ENCODE measurements at places on chromosomes 2 and 18.

DNA sequence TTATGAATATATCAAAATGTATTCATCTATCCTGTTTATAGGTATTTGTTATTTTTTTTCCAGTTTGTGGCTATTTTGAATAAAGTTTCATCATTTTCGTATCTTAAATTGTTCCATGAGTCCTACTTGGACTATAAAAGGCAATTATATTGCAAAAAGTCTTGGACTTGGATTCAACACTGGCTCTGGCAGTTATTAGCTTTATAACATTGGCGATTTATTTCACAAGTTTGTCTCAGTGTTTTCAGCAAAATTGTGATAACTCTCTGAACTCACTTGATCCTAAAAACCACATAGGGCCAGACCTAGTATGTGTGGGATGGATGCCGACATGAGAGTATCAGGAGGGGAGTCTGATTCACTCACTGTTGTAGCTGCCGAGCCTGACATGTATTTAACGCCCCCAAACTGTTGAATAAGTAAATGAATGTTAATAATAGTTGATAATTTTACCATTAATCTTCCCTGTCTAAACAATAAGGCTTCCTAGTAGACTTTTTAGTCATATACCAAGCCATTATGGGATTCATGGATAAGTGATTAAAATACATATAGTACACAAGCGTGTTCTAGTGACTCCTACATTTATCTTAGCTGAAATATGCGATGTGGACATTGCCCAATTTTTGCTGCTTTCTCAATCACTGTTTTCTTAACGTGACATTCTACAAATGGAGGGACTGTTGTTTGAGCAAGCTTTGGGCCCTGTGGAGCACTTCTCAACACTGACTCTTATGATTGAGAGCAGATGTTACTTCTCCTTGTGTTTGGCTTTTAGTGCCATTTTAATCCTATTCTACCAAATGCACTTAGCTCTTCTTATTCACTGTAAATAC, 907.6 kb downstream of the EPHA4 start:
- no peak for DNase-seq

- no peak for DNase-seq
These were observed 20.9 kb downstream of the FBXO36 start for GRCh38 chr2:229943171-229943570.

DNA sequence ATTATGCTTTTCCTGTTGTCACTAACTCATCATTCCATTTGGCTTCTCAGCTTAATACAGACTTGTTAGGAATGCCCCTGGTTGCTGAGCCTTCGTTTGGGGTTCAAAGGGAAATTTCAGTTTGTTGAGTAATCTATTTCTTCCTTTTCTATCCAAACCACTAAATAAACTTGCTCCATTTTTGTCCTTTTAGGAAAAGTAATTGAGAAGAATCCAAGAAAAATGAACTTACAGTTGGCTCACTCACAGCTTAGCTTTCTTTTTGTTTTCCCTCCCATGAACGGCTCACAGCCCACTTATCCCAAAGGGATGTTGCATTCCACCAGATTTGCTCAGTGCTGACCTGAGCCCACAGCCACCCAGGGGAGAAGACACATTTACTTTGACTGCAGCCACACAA, 73.9 kb downstream of the SOX11 start:
- no peak for DNase-seq

- DNase-seq, result peak; percentile 68
These were observed at the start of gene TMBIM1 for GRCh38 chr2:218292048-218293014. TMBIM1 (minus strand) TSS chr2:218292503; CDS start chr2:218282141, 10,362 bp downstream.

DNA sequence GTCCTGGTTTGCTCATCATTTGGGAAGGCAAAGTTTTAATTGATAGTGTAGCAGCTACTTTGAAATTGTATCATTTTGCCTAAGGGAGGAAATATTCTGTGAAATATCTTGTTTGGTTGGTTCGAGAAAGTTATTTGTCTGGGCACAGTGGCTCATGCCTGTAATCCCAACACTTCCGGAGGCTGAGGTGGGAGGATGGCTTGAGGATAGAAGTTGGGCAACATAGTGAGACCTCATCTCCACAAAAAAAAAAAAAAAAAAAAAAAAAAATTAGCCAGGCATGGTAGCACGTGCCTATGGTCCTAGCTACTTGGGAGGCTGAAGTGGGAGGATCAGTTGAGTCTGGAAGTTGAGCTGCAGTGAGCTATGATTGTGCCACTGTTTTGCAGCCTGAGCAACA, 3.1 kb upstream of the ADGRF3 start:
- DNase-seq, result no peak

GRCh38 chr2:151052850-151053660, 208.6 kb downstream of the RBM43 start:
- no peak for DNase-seq

- DNase-seq, result no peak
These were observed 204.8 kb upstream of the GALNT5 start for GRCh38 chr2:157052685-157053224.

GRCh38 chr18:50057009-50057408, 137.9 kb downstream of the MYO5B start:
- DNase-seq, result no peak

DNA sequence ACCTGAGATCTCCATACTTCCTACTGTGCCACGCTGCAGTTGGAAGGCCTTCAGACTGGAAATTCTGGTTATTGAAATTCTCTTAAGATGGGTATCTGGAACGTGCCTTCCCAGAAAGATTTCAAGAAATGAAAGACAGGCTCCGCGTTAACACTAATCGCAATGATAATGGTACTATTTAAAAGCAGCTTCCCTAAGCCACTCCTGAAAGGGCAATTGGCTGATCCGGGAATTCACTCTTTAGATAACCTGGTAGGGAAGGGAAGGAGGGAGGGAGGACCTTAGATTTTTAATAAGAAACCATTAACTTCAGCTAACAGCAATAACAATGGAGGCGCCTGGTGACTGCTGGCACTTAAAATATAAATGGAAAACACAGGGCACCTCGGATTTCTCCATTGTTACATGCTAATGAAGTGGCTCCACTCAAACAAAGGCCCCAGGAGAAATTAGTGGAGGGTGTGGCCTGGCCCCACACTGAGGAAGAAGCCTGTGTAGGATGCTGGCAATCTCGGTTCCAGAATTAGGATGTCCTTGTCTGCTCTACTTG, 22.5 kb upstream of the MTA3 start:
- no peak for DNase-seq

DNA sequence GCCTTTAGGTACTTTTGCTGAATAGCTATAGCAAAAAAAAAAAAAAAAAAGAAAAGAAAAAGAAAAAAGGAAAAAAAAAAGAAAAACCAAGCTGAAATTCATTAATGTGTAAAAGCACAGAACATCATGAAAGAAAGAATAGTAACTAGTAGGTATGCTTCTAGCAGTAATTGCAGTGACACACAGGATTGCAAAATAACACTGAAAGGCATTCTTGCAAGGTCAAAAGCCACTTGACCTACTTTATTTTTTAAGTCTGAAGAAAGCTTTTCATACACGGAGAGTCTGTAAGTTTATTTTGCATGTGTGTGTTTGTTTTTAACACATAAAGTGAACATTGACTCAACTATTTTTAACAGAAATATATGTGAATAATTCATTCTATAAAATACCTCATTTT, 54.4 kb downstream of the DOK6 start:
- no peak for DNase-seq

GRCh38 chr2:33730193-33730592, 131.1 kb upstream of the FAM98A start:
- DNase-seq, result no peak

- DNase-seq, result no peak
These were observed 98.0 kb downstream of the TRABD2A start for GRCh38 chr2:84782717-84783442.

- DNase-seq, result no peak
These were observed 135.4 kb downstream of the TRIB2 start for GRCh38 chr2:12852135-12852534.

DNA sequence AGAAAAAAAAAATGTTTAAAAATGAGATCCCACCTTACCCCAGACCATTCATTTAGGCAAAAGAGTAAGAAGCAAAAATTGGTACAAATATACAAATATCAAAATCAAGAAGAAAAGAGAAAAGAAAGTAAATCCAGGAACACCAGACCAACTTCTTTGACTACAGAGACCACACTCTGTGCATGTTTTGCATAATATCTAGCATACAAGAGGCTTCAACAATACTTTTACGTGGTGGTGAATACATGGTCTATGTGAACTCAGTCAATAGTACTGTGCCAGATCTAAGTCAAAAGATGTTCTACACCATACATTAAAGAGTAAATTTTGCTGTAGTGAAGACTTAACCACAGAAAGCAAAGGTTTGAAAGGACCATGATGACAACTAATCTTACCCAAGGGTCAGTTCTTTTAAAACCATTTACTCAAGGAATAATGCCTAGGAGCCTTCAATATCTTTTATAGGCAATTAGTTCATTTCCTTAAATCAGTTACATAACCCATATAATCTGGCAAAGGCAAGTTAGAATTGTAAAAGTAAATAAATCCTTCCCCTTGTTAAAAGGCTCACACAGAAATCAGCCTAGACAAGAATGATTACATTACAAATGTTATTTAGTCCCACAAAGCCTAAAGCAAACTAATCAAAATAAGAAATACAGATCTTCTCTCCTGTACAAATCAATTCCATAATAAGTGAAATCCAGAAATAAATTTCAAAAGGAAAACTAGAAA, 115.2 kb downstream of the EXOC6B start:
- no peak for DNase-seq

GRCh38 chr2:203376173-203376572, 48.0 kb downstream of the ABI2 start:
- DNase-seq, result no peak

- no peak for DNase-seq
These were observed 10.0 kb upstream of the AGFG1 start for GRCh38 chr2:227461811-227462461.

DNA sequence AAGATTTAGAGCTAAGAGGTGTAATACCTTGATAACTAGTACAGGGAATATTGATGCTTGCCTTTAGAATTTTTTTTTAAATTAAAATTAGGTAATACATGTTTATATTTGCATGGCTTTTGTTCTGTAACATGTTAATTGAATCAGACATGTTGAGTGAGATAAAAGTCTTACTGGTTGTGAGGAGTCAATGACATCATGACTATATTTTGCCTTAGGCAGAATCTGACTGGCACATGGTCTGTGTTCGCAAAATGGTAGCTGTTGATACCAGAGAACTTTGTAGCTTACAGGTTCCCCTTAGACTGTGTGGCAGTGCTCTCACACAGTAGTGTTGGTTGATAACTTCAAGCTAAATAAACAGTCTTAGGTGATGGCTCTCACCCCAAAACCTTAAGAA, 199.7 kb downstream of the PTPRM start:
- no peak for DNase-seq

- DNase-seq, result no peak
These were observed 35.6 kb downstream of the EPAS1 start for GRCh38 chr2:46332686-46333281.

- DNase-seq, result no peak
These were observed 8.1 kb downstream of the KYNU start for GRCh38 chr2:142885543-142885942.

GRCh38 chr2:113135317-113135716, 7.9 kb downstream of the IL1RN start:
- DNase-seq, result no peak

DNA sequence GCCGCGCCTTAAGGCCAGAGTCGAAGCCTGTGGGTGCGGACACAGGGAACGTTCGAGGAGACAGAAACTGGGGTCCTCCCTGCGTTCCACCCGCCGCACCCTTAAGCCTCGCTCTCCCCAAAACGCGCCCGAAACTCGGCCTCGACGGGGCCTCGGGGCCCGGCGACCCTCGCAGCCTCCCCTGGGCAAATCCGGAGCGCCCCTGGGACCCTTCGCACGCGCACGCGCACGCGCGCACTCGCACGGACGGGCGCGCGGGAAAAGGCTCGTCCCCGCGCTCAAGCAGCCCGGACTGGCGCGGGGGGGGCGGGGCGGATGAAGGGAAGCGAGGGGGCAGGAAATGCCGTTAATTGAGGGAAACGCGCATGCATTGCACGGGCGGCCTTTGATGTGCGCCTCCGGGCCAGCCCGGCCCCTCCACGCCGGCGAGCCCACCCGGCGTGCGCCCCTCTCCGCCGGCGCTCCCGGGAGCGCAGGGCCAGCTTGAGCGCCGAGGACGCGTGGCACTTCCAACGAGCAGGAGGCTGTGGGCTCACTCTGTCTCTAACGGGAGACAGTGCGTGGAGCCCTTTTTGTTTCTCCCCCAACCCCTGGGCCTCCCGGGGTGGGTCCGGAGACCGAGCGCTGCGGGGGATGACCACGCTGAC, 5.4 kb upstream of the SALL3 start:
- DNase-seq, result no peak

DNA sequence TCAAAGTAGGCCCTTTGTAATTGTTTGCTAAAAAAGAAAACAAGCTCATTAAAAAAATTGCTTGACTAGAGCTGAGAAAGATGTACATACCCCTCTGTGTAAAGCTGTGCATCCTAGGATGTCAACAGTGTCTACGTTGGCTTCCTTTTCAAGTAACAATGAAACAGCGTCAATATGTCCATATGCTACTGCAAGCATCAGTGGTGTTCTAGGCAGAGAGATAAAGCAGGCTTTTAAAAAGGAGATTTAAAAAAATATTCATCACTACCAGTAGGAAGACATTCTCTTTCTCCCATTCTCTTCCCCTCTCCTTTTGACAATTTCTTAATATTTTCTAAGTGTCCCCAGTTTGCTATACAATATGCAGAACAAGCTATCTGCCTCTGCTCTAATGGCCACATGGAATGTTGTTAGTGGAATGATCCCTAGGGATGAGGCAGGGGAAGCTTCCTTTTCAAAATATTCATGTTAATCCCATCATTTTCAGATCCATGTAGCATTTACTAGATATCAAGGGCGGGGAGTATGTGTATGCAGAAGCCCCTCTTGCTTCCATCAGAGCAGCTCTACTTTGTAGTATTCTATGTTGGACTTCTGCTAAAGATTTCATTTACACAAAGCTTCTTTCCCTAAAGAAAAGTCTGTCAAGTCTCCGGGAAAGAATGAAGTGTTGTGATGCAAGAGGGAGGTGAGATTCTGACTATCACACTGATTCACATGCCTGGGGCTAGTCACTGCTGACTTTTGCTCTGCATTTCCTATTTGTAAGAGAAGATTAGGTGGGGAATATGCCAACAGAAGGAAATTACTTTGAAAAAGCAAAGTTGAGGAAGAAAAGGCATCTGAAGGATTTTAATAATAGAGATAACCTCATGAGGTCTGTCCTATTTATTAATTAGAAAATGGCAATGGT, 81.5 kb upstream of the PGAP1 start:
- no peak for DNase-seq

DNA sequence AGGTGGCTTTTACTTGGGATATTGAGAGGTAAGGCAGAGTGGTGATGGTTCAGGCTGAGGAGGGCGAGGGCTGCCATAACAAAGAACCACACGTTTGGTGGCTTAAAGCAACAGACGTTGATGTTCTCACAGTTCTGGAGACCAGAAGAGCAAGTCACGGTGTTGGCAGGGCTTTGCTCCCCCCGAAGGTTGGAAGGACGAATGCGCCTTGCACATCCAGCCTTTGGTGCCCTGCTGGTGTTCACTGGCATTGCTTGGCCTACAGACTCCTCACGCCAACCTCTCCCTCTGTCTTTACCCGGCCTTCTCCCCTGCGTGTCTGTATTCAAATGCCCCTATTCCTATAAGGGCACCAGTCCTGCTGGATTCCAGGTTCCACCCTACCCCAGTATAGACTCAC, 125.4 kb downstream of the TPO start:
- DNase-seq, result peak; percentile 42

GRCh38 chr18:7576685-7577084, 9.6 kb downstream of the PTPRM start:
- no peak for DNase-seq

GRCh38 chr2:27451095-27451494, 8.9 kb downstream of the KRTCAP3 start:
- DNase-seq, result no peak

- DNase-seq, result no peak
These were observed 501.8 kb downstream of the EIPR1 start for GRCh38 chr2:2875831-2876230.

- no peak for DNase-seq
These were observed 29.0 kb downstream of the LINC00305 start for GRCh38 chr18:64119916-64120315.

Measured in kidney capillary endothelial cell (primary cell).